Activated naive CD8-positive, alpha-beta T cell treated with anti-CD3 and anti-CD28 coated beads, Interleukin-2, amount 50 U/mL, for 24 hours (primary cell): ENCODE measurements at places on chromosomes 16 and 17.

DNA sequence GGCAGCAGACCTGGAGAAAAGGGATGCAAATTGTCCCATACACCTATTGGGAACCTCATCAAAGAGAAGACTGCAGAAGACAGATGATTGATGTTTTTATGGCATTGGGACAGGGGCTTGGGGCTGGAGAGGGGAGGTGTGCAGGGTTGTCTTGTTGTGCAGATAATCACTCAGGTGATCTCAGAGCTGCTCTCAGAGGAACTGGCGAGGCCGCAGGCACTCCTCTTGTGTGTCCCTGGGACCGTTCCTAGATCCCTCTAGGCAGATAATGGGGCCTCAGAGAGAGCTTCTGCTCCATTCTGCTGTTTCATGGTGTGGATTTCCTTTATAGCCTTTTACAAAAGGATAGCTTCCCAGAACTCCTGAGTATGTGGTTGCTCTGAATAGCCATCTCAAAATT is 1.6 kb downstream of the RNF213 start:
- no peak for DNase-seq

DNA sequence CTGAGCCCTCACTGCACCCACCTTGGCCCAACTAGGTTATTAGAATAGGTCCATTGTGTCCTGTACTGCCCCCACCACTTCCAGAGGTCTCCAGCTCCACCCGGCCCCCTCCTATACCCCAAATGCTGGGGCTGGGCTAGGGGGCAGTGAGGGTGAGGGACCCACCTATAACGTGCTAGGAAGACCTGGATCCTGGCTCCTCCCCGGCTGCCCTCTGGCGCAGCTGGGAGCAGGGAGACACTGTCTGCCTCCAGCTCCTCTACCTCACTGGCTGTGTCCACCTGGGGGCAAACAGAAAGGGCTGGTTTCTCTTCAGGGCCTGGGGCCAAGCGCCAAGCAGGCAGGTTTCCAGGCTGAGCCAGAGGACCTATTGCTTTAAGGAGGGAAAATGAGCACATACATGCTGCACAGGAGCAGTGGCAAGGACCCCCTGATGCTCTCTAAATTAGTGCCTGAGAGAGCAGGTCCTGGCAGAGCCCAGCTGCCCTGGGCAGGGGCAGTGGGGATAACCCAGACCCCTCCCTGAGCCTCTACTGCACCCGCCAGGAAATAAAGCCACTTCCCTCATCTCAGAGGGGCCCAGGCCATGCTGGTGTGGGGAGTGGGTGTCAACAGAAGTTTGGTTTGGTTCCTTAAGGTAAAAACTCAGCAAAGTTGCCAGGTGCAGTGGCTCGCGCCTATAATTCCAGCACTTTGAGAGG is 12.2 kb downstream of the TSPOAP1 start:
- DNase-seq = no peak

DNA sequence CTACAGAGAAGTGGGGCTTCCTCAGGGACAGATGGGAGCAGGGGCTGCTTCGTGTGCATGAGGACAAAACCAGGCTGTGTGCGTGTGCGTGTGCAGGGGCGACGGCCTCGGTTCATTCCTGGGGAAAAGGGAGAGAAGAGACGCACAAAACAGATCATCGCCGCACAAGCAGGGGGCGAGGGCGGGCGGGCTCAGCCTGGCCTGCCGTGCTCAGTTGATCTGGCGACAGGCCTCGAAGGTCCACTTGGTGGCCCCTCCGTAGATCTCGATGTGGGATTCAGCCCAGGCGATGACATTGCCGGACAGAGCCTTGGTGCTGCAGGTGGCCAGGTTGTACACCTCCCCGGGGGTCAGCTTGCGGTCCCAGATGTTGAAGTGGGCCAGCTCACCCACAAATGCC is 5.8 kb downstream of the NPTX1 start:
- no peak for DNase-seq

- DNase-seq = no peak
Observed at GRCh38 chr17:5513628-5514027, 27.3 kb downstream of the MIS12 start.

DNA sequence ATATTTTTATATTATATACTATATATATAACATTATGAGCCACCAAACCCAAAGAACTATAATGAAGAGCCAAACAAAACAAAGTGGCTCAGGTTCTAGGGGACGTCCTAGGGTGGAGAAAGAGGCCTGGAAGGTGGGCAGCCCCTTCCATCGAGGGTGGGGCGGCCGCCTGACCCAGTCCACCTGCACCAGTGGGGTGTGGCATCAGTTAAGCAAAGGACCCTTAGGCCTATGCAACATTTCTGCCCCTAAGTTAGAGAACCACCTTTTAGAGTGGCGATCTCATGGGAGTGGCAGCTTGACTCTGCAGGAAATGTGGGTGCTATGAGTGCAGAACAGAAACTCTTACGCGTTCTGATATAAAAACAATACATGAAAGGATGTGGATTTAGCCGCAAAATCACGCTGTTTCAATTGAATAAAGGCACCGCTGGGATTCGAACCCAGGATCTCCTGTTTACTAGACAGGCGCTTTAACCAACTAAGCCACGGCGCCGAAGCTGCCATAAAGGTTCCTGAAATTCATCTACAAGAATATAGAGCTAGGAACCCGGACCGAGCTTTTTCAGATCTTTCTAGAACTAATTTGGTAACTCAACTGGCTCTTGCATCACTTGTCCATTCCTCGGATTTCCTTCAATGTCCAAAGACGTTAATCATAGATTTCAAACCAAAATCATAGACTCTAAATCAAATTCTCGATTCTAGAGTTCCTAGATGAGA is 15.6 kb upstream of the AURKB start:
- DNase-seq = peak; percentile 76

DNA sequence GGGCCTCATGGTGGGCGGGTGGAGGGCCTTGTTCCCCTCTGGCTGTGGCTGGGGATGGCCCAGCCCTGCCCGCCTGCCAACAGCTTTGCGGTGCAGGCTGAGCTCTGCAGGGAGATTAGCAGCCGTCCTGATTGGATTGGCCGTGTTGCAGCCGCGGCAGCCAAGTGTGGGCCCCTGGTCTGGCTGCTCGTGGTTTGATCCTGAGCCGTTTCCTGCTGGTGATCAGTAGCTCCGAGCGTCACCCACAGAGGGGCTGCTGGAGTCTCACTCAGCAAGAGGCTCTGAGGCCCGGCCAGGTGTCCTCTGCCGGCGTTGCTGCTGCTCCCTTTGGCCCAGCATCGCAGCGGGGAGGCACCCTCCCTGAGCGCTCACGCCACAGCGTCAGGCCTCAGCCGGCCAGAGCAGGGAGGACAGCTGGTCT is 32.5 kb downstream of the BAIAP2 start:
- no peak for DNase-seq

DNA sequence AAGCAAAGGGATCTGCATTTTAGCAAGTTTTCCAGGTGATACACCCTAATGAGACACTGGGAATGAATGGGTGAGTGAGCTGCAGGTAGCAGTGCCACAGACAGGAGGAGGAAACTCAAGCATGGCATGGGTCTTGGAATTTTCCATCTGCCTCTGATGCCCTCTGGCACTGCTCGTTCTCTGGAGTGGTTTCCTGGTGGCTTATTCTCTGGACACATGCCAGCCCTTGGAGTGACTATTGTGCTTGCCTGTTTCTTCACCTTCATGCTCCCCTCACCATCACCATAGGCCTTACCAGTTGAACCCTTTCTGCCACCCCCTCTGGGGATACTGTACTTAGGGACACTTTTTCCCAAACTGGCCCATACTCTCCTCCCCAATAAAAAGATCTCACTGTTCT is 1.6 kb downstream of the COASY start:
- DNase-seq = no peak

GRCh38 chr17:47744168-47745036 is 11.4 kb downstream of the TBX21 start:
- DNase-seq = no peak

DNA sequence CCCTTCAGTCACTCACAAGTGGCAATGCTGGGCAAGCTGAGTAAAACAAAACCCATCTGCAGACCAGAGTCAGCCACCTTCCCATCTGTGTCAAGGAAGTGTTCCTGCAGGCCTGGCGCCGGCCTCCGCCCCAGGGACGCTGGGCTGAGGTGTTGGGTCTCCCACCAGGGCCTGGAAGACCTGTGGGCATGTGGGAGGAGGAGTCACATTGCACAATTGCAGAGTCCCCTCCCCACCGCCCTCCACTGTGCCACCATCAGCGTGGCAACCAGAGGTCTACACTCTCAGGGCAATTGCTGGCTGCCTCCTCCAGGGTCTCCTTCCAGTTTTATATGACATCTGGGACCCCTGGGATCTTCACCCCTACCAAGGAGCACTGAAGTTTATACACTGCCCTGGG is 3.0 kb upstream of the MYO15A start:
- DNase-seq = no peak

- DNase-seq = no peak
Observed at GRCh38 chr16:29992344-29992967, 3.0 kb downstream of the HIRIP3 start.

DNA sequence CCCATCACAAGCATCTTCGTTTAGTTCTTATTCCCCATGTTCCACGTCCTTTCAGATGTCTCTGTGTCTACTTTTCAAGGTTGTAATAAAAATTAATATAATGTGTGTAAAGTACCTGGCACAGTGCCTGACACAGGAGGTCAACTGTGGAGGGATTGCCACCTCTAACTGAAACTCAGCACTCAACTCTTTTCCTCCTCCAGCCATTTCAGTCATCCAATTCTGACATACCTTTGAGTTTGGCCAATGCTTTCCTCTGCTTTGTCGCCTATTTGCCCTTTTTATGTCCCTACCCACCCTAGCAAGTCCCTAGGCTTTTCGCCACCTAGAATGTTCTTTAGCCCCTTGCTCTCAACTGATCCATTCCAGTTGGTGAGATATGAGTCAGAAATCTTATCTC is 1.6 kb downstream of the UBE2Z start:
- no peak for DNase-seq

DNA sequence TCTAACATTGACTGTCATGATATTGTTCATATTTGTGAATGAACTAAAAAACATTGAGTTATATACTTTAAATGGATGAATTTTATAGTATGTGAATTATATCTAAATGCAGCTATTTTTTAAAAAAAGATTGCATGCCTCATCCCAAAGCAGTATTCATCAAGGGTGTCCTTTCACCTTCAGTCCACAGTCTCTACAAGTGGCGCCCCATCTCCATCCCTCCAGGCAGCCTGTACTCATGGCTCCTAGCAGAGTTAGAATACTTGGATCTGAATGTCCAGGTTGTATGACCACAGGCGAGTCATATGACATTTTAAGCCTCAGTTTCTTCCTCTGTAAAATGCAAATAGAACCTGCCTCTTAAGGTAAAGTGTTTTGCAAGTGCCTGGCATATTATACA is 69.8 kb downstream of the TMEM100 start:
- DNase-seq = no peak

- DNase-seq = no peak
Observed at GRCh38 chr16:86343796-86344585, 166.3 kb upstream of the FOXF1 start.

- DNase-seq = peak; percentile 86
Observed at GRCh38 chr17:76726776-76727718, at the start of gene METTL23. Gene METTL23 (plus strand): TSS chr17:76726839. CDS start chr17:76729711, 2,872 bp downstream.

DNA sequence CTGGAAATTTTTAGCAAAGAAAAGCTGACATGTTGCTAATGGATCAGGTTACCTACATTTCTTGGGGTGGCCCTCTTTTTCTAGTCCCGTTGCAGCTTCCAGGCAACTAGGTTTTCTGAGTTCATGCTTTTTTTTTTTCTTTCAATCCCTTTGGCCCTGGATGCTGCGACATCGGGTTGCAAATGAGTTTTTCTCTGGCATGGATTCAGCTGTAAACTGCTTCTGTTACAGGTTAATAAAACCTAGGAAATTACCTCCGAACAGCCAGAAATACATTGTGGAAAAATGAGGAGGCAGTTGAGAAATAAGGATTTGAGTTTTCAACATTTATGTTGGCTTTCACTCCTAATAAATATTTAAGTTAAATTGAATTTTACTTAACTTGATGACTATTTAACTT is 149.8 kb upstream of the MAF start:
- DNase-seq = no peak

DNA sequence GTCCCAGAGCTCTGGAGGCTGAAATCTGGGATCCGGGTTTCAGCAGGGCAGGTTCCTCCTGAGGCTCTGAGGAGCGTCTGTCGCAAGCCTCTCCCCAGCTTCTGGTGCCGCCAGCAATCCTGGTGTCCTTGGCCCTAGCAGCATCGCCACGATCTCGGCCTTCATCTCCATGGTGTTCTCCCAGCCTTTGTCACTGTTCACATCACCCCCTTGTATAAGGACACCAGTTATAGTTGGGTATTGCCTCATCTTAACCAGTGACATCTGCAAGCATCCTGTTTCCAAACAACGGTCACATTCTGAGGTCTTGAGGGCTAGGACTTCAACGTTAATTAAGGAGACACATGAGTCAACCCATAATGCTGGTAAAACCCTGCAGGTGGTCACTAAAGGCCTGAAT is 2.8 kb upstream of the PPP1R27 start:
- DNase-seq = no peak

- peak; percentile 66 for DNase-seq
Observed at GRCh38 chr17:40122999-40123810, 1.4 kb downstream of the MSL1 start.

DNA sequence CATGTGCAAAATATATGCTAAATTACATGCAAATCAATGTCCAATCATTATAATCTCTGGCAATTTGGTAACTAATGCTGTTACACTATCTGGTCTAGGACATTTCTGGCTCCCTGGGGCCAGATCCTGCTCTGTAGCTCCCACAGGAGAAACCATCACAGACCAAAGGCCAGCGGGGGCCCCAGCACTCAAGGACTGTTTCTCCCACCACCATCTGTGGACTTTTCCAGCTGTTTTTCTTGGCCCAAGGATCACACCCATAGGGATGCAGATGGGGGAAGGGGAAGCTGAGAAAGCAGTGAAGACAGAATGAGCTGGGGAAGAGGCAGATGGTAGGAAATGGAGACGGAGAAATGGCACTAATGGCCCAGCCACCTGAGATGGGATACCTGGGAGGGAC is at the start of gene HIGD1B:
TSS of gene HIGD1B (plus strand) at position 298 of the 400 bp plus-strand sequence. CDS start 270 bp downstream, outside the sequence.
- DNase-seq = no peak

- DNase-seq = no peak
Observed at GRCh38 chr16:56726926-56727325, 3.0 kb upstream of the NUP93 start.
